ENCODE measurements at places on chromosomes 5 and 9.

DNA sequence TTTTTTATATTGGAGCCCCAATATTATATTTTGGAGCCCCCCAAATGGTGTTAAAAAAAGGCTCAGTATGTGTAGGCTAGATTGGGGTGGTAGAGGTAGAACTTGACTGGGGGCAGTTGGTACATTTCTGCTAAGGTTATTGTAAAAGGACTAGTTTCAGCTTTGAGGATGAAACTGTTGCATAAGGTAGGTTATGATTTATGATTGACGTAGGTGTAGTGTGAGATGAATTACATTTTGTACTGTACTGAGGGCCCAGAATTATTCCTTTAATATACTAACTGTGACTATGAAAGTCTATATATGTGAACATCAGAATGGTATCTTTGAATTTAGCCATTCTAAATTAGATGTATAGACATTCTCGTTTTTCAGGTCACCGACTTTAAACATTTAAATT is 3.6 kb downstream of the RIC1 start:
- no peak for DNase-seq

GRCh38 chr5:157914151-157914788 is 55.3 kb upstream of the CLINT1 start:
- no peak for DNase-seq

- DNase-seq: no peak
Measured at GRCh38 chr5:4625206-4625896, 514.8 kb upstream of the ADAMTS16 start.

- DNase-seq: peak; percentile 97
Measured at GRCh38 chr9:136944519-136945332, at the start of the genes C8G and FBXW5. C8G (plus strand) TSS chr9:136945243; CDS start chr9:136945321, 78 bp downstream. FBXW5 (minus strand) TSS chr9:136944738; CDS start chr9:136944083, 655 bp downstream.

DNA sequence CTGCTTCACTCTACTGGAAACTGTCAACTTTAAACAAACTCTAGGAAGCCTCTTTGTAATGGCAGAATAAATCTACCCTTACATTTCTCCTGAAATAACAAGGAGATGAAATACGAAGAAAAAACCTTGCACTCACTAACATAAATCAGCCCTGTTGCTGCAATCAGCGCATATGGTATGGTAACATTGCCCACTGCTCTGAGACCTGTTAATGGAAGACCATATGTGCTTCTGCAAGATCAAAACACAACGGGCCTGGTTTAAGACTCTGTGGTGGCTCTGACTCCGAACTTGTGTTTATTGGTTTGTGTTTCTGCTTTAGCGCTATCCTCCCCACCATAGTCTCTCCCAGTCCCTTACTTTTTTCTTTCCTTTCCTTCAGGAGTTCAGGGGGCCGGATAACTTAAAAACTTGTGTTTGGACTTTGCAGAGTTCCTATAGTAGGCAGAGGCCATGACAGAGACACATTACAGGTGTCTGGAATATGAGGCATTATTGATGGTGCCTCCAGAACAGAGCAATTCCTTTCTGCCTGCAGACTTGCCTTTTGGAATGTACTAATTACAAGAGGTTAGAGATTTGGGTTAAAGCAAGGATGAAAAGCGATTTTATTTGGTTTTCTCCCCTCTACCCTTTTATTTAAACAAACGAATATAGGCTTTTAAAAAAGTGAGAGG is 110.8 kb downstream of the PSAT1 start:
- DNase-seq: no peak

GRCh38 chr5:72206160-72206559 is 98.9 kb downstream of the MAP1B start:
- no peak for DNase-seq

DNA sequence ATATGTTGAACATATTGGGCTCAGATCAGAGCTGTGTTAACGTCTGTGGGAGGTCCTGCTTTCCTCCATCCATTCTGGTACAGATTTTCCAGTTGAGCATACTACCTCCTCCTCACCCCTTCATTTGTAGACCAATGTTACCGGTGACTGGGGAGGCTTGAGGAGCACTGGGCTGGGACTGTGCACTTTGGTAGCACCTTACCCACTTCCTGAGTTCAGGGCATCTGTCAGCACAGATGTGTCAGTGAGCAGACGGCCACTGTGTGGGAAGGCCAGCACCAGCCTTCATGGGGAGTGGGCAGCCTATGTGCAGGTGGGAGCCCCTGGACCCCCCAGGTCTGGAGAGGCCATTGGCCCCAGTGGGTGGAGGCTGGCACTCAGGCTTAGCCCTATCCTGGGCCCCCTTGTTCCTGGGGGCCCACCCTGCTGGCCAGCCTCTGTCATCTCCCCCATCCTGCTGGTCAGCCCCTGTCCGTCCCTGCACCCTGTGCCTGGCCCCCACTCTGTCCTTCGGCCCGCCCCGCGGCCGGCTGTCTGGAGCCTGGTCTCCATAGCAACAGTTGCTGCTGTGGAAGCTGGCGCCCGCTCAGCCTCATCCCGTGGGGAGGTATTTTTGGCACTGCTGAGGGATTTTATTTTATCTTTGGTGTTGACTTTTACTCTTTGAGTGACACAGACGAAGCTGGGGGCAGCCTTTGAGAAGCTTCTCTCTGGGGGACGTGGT is 21.3 kb downstream of the WNK2 start:
- DNase-seq: no peak

GRCh38 chr5:96572864-96573512 is 89.2 kb upstream of the CAST start:
- DNase-seq: no peak

DNA sequence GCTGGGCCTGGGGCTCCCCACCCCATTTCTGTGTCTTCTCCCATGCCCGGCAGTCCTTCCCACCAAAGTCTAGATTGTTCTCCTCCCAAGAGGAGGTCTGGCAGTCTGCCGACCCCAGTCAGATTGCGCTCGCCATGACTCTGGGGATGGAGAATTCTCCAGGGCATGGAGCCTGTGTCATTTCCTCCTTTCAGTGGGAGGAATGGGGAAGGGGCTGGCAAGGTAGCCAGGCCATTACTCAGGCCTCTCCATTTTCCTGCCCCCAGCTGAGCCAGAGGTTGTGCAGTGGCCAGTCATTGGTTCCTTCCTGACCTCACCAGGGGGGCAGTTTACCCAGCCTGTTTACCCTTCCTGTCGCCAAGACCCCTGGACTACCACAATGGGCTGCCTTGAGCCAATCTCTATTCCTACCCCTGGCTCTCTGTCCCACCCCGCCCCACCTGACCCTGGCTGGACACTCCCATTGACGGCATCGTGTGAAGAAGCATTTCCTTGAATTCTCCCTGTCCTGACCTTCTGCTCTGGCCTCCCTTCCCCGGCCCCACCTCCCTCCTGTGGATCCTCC is 628 bp downstream of the SYNPO start:
- no peak for DNase-seq

DNA sequence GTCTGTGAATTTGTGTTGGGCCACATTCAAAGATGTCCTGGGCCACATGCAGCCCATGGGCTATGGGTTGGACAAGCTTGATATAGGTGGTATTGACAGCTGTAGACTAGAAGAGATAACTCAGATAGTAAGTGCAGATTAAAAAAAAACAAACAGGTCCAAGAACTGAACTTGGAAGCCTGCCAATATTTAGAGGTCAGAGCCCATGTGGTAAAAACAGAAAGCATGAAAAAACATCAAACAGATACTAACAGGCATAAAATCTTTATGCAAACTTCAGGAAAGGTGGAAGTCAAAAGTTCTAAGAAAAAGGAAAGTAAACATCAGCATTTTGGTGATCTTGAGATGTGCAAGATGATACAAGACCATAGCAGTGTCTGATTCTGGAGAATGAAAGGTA is 155.1 kb upstream of the NR4A3 start:
- DNase-seq: no peak

DNA sequence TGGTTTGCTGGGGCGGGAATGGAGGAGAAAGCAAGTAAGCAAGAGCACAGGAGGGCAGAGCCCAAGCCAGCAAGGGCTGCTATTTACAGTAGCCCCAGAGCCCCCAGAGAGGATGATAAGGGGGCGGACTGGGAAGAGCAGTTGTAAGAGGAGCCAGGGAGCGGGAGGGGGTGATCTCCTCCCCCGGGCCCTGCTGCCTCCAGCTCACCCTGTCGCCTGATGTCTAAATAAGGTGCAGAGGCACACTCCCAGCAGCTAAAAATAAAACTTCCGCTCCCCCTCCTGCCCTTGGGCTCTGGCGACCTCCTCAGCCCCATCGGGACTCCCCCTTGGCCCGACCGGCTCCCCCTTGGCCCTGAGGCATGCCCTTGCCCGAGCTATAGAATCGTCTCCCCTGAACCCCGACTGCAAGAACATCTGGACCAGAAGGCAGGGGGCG is 14.4 kb upstream of the CCDC69 start:
- DNase-seq: no peak

GRCh38 chr5:134055015-134055414 is 50.2 kb upstream of the VDAC1 start:
- no peak for DNase-seq

DNA sequence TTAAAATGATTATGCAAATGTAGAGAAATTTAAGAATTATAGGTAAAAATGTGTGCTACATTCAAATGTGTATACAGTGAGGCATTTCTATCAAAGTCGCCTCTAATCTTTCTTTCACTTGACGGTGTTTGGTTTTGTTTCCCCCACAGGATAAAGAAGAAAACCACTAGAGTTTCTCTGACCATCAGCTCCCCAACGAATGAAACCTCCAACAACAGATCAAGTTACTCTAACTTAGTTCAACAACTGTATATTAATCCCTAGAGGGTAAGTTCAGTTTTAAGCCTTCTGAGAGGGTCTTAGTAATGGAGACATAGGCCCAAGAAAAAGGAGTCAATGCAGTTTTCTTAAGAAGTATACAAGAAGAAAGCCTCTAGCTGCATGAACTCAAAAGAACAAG is 11.5 kb upstream of the MYOT start:
- DNase-seq: no peak

DNA sequence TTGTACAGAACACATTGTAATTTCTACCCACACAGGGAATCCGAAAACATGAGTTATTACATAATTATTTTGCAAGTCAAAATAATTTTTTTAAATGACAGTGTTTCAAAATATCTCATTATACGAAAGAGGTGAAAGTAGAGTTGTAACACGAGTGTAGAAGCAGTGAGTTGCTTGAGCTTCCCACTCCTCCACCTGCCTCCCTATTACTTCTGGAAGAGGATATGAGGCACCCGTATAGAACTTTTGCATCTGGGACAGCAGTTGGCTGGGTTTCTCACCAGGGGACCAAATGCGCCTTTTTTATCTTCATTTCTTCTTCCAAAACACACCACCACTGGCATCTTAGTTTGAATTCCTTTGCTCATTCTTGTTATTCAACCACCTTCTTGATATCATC is 779.0 kb upstream of the COX7C start:
- no peak for DNase-seq

DNA sequence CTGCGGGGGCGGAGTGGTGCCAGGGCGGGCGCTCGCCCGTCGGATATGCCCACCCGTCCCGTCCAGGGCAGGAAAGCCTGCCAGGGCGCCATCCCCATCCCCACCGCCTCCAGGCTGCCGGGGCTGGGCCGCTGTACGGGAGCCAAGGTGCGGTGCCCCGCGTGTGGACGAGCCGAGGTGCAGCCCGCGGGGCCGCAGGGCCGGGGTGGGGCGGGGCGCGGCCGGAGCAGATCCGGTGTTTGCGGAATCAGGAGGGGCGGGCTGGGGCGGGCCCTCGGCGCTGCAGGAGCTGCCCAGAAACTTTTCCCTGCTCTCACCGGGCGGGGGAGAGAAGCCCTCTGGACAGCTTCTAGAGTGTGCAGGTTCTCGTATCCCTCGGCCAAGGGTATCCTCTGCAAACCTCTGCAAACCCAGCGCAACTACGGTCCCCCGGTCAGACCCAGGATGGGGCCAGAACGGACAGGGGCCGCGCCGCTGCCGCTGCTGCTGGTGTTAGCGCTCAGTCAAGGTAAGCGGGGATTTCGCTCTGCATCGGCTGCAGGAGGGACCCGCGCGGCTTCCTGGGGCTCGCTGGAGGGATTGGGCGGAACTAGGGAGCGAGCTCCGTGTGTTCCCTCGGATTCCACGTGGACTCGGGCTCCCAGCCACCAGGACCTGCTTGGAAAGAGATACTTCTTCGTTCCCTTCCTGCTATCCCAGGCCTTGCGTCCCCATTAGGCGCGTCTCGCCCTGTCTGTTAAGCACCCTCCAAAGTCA is at the start of gene ITGA2:
TSS of gene ITGA2 (plus strand) at position 328 of the 756 bp plus-strand sequence. CDS start at position 445, 117 bp downstream.
- DNase-seq: peak; percentile 86

DNA sequence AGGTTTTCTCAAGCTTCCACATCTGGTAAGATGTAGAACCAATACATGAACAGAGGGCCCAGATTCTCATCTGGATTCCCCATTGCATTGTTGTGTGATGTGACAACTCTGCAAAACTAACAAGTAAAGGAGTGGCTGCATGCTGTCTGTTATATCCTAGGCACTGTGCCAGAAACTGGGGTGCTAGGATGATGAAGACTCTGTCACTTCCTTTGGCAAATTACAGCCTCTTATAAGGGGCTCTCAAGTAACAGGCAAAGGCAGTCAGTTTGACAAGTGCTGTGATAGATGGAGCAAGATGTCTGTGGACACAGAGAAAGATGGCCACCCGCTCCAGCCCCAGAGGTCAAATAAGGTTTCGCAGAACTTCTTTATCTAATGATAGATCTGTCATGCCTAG is 115.7 kb downstream of the PAPPA start:
- DNase-seq: no peak

GRCh38 chr5:21895766-21896350 is 957.3 kb downstream of the CDH12 start:
- DNase-seq: no peak

GRCh38 chr5:43006424-43007202 is 33.5 kb downstream of the ANXA2R start:
- no peak for DNase-seq

GRCh38 chr9:77752554-77752953 is 104.4 kb upstream of the GNA14 start:
- DNase-seq: no peak

DNA sequence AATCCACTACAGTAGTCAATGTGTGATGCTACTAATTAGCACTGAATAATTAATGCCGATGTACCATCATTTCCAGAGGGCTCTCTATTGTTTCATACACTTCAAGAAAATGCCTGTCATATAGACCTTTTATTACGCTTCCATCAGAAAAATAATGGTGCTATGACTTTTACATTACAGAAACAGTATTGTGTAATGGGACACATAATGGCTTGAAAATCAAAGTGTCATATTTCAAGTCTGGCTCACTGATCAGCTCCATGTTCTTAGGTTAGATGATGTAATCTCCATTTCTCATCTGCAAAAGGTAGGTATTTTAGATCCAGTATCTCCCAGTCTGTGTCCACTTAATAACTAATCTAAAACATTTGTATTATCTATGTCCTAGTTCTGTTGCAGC is 990.6 kb upstream of the TYRP1 start:
- DNase-seq: no peak

DNA sequence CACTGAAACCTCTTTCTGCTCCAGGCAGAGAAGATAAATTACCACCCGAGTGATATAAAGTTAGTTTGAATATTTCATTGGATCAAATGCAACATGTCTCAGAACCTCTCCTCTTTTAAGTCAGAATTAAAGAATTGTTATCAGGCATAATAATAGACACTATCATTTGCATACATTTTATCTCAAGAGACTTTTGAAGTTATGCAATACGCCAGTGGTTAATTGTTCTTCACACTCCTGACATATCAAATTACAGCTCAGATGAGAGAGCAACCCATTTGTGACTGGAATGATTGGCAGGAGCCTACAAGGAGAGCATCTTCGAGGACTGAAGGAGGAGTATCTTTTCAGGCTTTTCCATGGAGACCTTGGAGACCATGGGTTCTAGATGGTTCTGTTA is 452.2 kb downstream of the KDM4C start:
- DNase-seq: no peak

GRCh38 chr9:127392166-127392565 is 4.8 kb upstream of the SLC2A8 start:
- DNase-seq: no peak

All from endodermal cell (in vitro differentiated cells).